ENCODE measurements at places on chromosomes 11 and 22. TPM values are rescaled to one million over a fixed set of nuclear protein-coding genes. Genes with fewer than 3 reads are reported as not detected.

The KCNK4 gene
- total RNA-seq: not detected

The MS4A14 gene
- 0.42 TPM for total RNA-seq

The C22orf15 gene
- 3.3 TPM for total RNA-seq

The OR8B2 gene
- total RNA-seq: not detected

The DRICH1 gene
- 0.24 TPM for total RNA-seq

The SHISA8 gene
- total RNA-seq: 0.19 TPM

The DMC1 gene
- 14.7 TPM for total RNA-seq

DNA sequence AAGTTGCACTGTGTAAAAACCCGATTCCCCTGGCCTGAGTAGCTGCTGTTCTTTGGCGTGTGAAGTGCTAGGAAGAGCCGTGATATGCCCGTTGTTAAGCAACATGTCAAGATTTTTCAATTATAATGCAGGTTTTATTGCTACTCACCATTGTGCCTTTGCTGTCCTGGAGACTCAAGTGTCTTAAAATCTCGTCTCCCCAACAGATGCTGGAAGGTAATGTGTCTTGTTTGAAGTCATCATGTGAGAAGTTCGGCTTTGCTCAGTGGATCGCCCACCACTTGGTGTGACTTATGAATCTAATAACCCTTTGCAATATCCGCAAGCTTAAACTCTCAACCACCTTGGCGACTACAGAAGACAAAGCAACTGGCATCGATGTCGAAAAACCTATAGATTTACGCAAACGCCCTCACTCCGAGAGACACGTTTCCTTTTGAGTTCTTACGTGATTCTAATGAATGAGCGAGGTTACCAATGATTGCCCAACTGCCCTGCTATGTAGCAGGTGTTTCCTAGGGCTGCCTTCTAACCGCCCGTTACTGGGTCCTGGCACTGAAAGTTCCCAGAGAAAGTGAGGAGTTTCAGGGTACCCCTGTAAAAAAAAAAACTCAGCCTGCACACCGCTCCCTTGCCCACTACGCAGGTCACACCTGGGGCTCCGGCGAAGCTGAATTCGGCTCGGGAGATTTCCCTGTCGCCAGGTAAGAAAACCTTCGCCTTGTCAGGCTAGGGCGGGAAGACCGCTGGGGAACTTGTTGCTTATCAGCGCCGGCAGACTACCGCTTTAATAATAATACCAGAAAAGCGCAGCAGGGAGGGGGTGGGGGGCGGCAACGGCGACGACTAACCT is 21.2 kb upstream of the BDNF start:
- DNase-seq: no peak

DNA sequence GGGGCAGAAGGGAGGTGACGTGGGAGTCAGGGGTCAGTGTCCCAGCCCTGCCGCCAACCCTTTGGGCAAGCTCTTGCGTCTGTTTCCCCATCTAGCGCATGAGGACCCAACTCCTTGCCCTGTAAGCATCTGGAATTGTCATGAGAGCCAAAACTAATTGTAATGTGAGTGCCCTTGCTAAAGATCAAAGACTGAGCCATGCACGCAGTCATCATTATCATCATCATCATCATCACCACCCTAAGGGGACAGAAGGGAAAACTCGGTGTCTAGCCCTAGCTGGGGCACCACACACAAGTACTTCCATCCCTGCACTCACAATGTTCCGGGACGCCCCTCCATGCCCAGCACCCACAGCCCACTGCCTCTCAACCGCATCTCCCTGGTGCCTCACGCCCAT is 2.5 kb downstream of the LIF start:
- DNase-seq: no peak

DNA sequence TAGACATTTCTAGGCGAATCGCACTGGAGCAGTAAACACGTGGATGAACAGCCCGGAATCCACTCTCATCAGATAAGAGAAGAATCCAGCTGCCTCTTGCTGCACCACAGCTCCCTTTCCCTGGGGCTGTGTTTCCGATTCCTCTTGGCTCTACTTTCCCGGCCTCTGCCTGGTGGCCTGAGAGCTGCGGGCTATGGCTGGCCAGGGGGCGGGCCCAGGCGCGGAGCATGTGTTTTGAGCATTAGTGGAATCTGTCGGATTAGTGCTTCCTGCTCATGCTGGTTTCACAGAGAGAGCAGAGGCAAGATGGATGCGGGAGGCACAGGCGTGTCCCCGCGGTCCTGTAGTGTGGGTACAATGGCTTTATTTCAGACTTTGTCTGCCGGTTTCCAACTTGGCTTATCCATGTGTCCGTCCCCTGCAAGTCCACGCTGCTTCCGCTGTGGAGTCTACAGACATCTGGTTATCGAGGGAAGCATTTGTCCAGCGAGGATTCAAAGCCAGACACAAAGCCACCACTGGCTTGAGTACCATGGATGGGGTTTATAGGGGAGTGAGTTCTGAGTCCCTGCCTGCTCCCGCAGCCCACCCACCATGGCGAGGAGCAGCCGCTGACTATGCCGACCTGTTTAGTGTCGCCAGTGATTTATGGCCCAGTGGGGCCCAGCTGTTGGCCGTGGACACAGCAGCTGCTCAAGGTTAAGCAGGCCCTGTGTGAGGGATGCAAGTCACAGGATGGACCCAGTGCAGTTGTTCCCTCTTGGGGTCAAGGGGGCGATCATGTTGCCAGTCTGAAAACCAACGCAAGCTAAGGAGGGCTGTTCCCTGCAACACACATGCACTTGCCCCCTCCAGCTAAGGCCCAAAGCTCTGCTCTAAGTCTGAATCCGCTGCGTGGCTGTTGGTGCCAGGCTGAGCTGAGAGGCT is 43.3 kb upstream of the EP300 start:
- DNase-seq: no peak

DNA sequence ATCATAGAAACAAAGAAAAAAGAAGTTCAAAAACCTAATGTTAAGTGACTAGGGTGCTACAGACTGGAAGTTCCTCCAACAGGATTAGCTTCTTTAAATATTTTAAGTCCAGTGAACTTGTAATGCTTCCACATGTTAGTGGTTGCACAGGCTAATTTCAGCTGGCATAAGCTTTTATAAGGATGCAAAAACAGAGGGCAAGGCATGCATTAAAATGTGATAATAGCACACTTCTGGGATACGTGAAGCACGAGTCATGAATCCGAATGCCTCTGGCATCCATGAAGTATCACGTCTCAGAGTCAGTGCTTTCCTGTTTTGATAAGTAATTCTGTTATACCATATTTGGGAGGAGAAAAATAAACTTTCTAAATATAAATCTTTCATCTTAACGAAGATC is 106.8 kb downstream of the DCDC1 start:
- no peak for DNase-seq

- no peak for DNase-seq
Observed at GRCh38 chr11:117725048-117725734, 71.8 kb downstream of the DSCAML1 start.

DNA sequence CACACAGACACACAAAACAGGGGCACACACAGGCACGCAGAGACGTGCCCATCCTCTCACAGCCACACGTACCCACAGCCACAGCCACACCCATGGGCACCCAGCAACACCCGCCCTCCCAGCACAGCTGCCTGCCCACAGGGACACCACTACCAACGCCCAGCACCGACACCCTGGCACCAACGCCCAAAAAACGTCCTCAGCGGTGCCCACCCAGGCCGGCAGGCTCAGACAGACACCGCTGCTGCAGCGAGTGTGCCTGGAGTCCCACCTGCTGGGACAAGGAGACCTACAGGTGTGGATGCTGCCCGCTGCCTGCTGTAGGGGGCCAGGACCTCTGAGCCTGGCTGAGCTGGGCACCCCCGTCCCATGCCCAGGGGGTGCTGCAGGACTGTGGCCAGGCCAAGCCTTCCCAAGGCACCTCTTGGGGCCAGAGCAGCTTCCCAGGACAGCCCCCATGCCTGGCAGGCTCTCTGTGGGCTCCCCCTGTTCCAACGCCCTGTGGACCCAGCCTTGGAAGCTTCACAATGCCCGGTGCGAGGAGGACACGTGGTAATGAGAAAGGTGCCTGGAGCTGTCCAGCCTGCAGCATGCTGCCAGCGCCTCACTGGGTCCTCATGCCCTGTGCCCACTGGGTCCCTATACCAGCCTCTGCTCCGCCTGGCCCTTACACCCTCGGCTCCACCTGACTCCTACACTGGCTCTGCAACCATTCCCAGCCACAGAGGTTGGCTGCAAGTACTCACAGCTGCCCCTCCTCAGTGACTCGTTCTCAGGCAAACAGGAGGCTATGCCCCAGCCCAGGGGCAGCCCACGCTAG is 45.8 kb upstream of the TH start:
- no peak for DNase-seq

DNA sequence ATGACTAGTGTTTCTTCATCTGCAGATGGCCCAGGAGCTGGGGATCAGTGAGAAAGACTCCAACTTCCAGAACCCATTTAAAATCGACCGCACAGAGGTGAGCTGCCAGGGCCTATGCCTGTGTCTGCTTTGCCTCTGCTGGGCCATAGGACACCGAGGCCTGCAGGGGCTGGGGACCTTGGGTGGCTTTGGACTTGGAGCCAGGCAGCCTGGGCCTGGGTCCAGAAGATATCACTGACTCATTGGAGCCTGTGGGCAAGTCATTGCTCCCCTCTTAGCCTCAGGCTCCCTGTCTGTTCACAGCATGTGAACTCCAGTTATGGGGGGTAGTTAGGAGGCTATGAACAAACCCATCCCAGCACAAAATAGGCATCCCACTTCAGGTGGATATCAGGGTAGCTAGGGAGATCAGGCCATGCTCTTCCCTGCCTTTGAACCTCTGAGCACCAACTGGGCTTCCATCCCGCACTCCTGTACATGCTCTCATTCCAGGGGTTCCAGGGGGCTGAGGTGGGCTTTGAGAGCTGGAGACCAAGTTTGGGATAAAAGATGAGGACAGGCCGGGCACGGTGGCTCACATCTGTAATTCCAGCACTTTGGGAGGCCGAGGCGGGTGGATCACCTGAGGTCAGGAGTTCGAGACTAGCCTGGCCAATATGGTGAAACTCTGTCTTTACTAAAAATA is 13.4 kb downstream of the CCDC134 start:
- DNase-seq: no peak

- no peak for DNase-seq
Observed at GRCh38 chr11:45772449-45772774, 32.5 kb upstream of the SLC35C1 start.

DNA sequence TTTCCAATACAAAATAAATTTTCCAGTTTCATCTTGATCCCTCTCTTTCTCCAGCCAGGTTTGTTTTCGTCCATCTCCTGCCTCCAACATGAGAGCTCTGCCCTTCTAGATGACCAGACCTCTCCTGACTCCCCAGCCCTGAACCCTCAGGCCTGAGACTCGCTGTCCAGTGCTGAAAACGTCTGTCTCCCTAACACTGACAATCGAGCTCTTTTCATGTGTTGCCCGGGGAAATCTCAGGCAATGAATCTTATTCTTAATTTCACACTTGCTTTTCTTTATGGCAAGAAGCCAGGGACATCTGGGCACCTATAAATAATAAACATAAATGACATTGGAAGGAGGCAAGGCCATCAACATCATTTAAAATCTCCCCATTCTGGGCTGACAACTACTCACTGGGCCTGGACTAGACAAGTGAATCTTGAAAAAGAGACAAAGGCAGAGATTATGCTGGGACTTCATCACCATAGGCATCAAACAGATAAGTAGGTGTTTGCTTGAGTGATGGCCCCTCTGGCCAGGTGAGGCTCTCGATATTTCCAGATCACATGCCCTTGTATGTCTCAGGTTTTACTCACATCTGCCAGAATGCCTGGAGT is 274.5 kb upstream of the B3GAT1 start:
- no peak for DNase-seq

GRCh38 chr11:68992743-68993255 is 12.0 kb upstream of the MRGPRD start:
- no peak for DNase-seq

DNA sequence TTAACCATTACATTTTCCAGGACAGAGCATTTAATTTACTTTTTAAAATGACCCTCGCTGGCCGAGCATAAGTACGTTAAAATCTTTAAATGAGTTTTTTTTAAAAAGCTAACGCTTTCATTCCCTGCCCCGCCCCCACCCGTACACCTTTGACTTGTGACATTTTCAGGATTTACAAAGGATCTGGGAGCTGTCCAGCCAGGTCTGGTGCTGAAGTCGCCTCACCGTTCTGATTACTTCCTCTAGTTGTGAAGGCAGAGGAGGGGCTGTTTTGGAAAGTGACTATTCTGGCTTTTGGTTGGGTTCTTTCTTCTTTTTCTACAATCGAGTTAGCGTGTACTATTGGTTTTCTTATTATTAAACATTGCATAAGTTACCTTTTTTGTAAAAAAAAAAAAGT is 2.9 kb downstream of the C11orf87 start:
- peak; percentile 6 for DNase-seq

GRCh38 chr11:74070723-74071492 is 62.0 kb upstream of the UCP3 start:
- no peak for DNase-seq

GRCh38 chr11:1074244-1075221 is at the start of gene MUC2:
Gene MUC2, plus strand, starts transcription at chr11:1074874.
- DNase-seq: no peak

DNA sequence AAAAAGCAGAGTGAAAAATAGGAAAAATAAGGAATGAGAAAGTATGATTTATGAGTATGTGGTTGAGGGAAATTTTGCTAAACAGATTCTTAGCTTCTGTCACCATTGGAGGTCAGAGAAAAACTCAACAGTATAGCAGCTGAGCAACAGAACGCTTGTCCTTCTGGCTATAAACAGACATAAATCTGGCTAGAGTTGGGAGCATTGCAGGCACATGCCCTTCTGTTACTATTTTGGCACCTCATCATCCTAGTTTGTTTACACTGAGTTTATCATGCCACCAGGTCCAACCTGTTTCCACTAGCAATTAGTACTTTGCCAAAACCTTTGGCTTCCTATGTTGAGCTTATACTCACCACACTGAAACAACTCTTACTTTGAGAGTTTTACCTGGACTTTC is 6.9 kb downstream of the UBE4A start:
- DNase-seq: no peak

All from thymus (tissue), 14 donors.